ENCODE measurements at places on chromosomes 7 and 10.

- DNase-seq, result peak; percentile 18
Measured at GRCh38 chr7:151174246-151175046, 7.0 kb upstream of the GBX1 start.

DNA sequence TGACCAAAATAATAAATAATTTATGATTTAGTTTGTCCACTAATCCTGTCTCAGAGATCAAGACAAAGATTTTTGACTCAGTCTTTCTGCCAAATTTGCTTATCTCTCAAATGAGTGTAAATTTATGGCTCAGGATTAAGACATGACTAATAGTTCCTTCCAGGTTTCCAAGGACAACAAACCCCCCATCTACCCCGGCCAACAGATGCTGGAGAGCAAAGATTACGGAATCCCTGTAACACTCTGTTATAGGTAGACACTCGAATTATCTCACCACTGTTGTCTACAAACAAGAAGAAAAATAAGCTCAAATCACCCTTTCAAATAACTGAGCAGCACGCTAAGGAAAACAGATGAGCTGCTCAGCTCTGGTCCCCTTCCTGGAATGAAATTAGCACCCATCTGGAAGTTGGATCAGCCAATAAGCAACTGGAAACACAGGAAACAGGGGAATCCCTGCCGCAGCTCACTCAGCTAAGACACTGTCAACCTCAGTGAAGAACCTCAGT is 56.8 kb upstream of the SVIL start:
- no peak for DNase-seq

- no peak for DNase-seq
Measured at GRCh38 chr10:131891196-131891928, 9.4 kb upstream of the PPP2R2D start.

DNA sequence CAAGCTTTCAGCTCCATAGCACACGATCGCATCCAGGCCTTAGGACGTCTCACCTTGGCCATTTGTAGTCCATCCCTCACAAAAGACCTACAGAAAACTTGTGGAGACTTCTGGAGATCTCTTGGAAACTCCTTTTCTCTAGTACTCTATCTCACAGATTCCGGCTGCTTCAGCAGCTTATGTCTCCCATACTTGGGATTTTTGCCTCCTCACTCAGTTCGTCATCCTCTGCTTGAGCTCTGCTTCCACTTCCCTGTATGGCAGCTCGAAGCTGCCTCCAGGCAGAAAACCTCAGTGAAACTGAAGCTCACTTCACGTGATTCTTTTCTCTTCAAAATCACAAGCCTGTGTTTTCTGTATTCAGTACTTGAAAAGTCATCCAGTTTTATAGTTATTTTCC is 178.7 kb upstream of the GDF10 start:
- no peak for DNase-seq

GRCh38 chr7:22420973-22421635 is 64.2 kb upstream of the RAPGEF5 start:
- no peak for DNase-seq

- DNase-seq, result peak; percentile 86
Measured at GRCh38 chr10:73874267-73875138, at the start of gene CAMK2G. TSS of gene CAMK2G (minus strand) at chr10:73874555. CDS start at chr10:73874461, 94 bp downstream.

- no peak for DNase-seq
Measured at GRCh38 chr7:104010052-104010909, 20.8 kb upstream of the RELN start.

GRCh38 chr7:69598487-69599285 is 411 bp downstream of the AUTS2 start:
- no peak for DNase-seq

GRCh38 chr7:20408467-20408826 is 77.7 kb downstream of the ITGB8 start:
- no peak for DNase-seq

DNA sequence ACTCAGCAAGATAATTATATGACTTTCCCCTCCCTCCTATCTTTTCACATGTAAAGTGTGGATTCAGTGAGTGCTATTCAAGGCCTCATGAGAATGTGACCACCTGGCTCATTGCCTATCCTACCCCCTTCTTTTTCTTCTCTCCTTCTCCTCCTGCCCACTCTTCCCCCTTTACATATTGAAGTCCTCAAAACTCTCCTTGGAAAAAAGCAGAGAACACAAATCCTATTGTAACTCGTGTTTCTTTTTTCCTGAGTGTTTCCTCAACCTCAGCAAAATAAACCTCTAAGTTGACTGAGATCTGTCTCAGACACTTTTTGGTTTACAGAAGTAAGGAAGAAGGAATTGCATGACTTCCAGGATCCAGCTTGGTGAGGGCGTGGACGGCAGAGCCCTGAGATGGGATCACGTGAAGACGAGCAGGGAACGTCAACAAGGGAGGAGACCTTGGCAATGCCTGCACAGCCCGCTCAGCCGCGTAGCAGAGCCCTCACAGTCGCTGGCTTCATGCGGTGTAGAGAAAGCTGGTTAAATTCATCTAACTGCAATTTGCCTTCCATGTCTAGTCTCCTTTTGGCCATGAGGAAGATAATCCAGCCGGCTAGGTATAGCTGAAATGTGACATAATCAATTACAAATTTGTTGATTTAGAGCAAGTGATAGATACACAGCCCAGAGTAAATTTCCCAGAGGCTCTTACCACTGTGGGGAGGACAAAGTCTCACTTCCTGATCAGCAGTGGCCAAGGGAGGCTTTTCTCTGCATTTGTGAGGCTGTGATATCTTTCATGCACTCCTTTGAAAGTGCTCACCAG is 75.7 kb downstream of the LYZL2 start:
- DNase-seq, result no peak

GRCh38 chr7:29562307-29562706 is 1.3 kb upstream of the PRR15 start:
- no peak for DNase-seq

DNA sequence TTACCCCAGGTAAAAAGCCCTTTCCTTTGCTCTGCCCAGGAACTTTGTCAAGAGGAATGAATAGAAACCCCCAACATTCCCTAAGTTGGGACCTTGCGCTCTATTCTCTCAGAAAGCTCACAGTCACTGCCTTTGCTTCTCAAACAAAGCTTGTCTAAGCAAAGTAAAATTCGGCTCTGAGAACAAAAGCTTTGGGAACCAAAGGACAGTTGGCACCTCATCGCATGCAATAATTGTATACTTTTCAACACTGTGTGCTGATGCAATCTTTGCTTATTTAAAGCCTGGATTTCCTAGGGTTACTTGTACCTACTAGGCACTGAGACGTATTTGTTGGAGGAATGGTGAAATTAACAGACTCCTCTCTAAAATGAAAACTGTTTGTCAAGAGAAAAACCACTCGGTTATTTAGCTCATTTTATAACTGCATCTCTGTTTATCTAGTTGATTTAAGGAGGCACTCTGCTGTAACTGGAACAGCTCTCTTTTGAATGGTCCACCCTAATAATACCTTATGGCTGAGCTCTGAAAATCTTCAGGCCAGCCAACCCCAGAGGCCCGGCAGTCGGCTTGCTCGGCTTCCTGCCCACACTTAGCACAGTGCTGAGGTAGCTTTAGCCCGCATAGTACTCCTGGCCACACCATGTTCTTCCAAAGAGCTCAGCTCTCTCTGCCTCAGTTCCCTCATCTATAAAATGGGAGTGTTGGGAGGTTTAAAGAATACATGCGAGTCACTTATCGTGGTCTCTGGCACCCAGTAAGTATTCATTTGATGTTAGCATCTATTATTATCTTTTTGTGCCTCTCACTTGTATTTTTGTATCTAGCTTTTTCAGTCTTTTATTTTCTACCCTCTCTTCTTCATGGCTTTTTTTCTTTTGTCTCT is 80.2 kb upstream of the PRR15 start:
- no peak for DNase-seq

GRCh38 chr10:63515002-63515763 is 6.0 kb upstream of the REEP3 start:
- no peak for DNase-seq

GRCh38 chr10:50367732-50368131 is 116.4 kb upstream of the ASAH2 start:
- peak; percentile 6 for DNase-seq

DNA sequence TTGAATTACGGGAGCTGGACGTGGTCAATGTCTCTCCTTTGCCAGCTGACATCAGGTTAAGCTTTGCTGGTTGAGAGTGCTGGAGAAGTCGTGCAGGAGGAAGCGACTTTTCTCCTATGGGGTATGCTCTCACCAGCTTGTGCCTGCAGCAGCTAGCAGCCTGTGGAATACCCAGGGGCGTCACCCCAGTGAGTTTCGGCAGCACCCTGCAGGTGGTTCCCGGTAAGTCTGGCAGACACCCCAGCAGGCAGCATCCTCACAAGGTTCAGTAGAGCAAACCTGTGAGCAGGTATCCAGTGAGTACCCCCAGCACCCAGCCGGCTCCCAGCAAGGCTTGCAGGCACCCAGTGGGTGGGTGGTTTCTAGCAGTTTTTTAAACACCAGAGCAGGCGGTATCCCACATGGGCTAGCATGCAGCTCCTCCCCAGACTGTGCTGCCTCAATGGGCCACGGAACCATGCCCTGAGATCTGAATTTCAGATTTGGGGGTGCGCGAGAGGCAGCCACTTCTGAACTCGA is 74.8 kb upstream of the SVIL start:
- no peak for DNase-seq

DNA sequence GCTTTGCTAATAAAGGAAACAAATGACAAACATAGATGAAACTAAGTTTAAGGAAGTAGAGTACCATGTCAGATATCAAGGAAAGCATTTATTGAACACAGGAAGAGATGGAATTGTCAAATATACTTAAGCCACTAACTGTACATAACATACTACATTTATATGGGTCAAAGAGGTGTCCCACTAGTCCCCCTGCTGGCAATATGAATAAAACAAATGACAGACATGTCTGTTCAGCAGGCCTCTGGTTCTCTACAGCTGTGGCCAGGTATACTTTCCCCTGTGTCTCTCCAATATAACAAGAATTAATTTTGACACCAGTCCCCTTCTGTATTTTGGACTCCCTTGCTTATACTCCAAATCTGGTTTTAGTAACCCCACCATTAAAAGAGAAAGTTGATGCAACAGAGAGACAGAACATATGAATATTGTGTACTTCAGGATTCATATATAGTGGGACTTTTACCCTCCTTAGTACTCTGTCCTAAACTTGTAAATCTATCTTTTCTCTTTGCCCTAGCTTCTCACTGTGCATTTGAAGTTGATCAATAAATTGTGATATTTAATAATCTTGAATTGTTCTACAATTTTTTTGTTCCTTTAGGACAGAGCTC is 42.9 kb downstream of the CD36 start:
- DNase-seq, result no peak

DNA sequence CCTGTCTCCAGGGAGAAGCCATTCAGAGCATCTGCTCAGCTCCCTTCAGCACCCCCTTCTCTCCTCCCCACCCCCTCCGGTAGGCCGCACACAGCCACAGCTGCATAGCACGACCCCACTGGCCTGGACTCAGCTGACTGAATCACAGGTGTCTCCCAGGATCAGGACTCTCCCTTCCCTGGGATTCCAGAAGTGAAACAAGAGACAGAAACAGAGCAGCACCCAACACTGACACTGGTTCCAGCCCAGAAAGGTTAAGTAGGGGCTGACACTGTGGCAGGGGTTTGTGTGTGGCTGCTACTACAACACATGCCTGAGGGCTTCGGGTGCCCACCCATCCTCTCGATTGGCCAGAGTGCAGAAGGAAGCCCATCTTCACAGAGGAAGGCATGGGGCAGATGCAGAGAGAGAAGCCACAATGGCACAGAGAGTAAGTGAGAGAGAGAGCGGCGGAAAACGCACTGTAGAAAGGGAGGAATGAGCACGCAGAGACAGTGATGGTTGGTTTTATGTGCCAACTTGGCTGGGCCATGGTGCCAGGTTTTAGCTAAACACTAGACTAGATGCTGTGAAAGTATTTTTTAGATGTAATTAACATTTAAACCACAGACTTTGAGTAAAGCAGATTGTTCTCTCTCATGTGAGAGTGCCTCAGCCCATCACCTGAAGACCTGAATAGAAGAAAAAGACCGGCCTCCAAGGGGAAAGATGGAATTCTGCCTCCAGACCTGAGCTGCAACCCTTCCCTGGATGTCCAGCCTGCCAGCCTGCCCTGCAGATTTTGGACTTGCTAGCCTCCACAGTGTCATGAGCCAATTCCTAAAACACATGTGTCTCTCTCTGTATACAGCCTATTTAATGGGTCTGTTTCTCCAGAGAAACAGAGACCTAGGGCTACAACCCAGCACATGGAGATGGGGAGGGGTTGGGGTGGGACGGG is 107.5 kb downstream of the GRB10 start:
- no peak for DNase-seq

GRCh38 chr7:112009081-112009480 is 197.1 kb downstream of the DOCK4 start:
- no peak for DNase-seq

GRCh38 chr10:88186335-88186734 is 322.9 kb downstream of the PTEN start:
- DNase-seq, result no peak

- DNase-seq, result no peak
Measured at GRCh38 chr7:74290981-74291441, 1.8 kb downstream of the CLIP2 start.

GRCh38 chr10:112446855-112447619 is at the start of the genes VTI1A and ZDHHC6:
TSS of gene VTI1A (plus strand) at chr10:112447215. CDS start at chr10:112447374, 159 bp downstream.
TSS of gene ZDHHC6 (minus strand) at chr10:112446914. CDS start at chr10:112445436, 1,478 bp downstream.
- DNase-seq, result peak; percentile 86

DNA sequence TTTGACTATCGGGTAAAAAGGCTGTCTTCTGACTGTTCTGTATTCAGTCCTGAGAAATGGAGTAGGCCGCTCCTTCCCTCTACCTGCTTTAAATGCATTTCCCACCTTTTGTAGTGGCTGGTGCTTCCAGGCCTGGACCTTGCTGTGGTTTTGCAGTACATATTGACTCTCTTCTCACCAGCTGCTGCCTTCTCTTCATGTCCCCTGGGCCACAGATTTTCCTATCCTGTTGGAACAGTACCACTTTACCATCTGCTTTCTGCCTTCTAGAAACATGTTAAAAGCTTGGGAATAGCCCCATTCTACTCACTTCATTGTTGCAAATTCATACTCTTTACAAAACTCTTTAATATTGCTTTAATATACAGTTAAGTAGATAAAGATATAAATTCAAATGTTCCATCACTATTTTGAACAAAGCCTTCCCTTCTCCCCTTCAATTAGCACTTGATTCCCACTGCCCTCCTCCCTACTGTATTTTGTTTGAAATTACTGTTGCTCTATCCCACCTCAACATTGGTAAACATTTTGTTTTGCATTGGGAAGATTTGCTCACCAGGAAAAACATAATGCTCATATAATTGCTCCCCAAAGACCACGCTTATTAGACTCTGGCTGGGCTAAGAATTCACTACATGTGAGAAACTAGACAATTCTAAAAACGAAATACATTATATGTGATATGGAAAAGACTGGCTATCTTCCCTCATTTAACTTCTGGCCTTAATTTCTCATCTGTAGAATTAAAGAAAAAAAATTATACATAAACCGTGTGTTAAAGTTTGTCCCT is 17.3 kb upstream of the SEMA3C start:
- DNase-seq, result no peak

DNA sequence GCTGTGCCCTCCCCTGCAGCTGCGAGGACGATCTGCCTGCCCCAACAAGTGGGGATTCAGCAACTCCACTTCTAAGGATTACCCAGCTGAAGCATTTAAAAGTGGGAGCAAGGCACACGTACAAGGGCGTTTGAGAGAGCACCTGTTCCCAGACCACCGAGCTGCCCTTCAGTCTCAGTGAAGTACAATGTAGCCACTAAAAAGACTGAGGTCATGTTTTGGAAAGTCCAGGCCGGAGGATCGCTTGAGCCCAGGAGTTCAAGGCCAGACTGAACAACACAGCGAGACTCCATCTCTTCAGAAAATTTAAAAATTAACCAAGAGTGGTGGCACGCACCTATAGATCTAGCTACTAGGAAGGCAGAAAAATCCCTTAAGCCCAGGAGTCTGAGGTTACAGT is 14.7 kb downstream of the NOS3 start:
- no peak for DNase-seq

Measured in CD4-positive, alpha-beta T cell treated with Interleukin-1 beta for 1 hour (primary cell).